DMS79 treated with DMSO at 0.1 percent for 48 hours (cell line): ENCODE measurements at places on chromosomes 4 and X.

DNA sequence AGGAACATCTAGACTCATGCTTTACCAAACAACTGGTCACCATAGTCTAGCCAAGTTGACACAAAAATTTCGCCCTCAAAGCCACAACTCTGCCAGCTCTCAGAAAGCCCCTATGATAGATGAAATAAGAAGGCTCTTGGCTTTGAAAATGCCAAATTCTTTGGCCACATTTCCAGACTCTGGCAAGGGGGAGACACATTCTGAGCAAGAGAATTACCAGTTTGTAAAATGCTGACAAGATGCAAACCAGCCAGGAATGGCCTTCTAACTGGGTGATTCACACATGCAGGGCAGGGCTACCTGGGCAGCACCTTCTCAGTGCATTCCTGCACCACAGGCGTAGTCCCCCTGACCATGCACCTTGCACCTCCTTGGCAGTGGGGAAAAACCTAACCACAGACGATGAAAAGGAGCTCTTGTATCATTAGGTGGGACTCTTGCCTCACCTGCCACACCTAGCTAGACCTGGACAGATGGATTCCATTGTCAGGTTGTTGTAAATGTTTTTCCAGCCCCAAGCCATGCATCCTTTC is 77.4 kb upstream of the CPEB2 start:
- DNase-seq, result no peak

- no peak for DNase-seq
Measured at GRCh38 chrX:4830880-4831557, 1117.6 kb upstream of the PRKX start.

DNA sequence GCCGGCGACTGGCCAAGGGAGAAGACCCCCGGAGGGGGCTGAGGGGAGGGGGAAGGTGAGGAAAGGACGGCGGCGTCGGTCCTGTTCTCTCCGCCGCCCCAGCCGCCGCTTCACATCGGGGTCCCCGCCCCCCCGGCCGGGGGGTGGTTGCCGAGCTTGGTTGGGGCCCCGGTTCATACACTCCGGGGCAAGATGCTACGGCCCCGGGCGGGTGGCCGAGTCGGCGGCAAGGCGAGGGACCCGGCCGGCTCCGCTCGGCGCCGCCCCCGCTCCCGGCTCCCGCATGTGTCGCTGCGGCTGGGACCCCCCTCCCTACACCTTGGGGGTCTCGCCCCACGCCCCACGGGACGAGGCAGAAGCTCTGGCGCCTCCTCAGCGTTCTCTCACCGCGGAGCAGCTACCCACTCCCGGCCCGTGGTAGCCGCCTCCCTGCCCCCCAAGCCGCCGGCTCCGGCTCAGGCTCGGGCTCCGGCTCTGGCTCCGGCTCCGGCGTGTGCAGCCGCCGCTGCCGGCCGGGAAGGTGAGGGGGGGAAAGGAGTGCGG is 461 bp downstream of the FBXW7 start:
- no peak for DNase-seq

DNA sequence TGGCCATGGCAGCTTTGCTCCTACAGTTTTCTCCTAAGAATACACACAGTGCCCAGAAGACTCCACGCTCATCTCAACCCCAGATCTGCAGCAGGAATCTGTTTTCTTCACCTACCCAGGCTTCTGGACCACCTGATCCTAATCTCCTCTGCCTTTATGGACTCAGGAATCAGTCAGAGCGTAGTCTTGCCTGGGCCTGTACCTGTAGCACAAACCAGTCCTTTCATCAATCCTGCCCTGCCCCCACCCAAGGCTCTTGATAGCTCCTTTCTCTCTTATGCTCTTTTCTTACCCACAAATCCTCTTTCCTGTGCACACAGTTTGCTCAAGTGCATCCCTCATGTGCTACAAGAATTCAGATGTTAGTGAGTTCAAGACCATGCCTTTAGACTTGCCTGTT is 89.7 kb downstream of the ZNF718 start:
- DNase-seq, result no peak

DNA sequence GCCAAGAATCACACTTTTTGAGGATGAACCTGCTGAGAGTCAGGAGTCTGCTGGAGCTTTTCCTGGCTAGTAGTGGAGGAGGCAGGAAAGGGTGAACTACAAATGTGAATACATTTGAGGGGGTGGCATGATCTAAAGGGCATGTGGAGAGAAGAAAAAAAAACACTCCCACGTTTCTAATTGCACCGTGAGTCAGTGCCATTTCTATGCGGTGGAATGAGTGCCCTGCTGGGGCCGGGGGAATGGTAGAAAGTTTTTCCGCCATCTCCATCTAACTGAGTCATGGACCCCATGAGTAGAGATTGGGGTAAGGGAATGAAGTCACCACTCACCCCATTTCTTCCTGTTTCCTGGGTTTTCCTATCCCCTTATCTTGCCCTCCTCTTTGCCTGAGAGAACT is 19.8 kb downstream of the BEX3 start:
- no peak for DNase-seq

- DNase-seq, result no peak
Measured at GRCh38 chr4:88720451-88721428, 23.1 kb upstream of the NAP1L5 start.

GRCh38 chr4:77385124-77385969 is 220.3 kb upstream of the CXCL13 start:
- DNase-seq, result peak; percentile 10

- DNase-seq, result no peak
Measured at GRCh38 chrX:9758021-9758638, 7.5 kb downstream of the GPR143 start.

DNA sequence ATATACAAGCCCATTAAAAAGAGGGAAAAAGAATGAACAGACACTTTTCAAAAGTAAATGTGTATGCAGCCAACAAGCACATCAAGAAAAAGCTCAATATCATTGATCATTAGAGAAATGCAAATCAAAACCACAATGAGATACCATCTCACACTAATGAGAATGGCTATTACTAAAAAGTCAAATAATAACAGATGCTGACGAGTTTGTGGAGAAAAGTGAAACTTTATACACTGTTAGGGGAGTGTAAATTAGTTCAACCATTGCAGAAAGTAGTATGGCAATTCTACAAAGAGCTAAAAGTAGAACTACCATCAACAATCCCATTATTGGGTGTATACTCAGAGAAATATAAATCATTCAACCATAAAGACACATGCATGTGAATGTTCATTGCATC is 203.0 kb downstream of the ARAP2 start:
- no peak for DNase-seq

GRCh38 chr4:150308824-150309472 is 230.7 kb downstream of the DCLK2 start:
- no peak for DNase-seq

DNA sequence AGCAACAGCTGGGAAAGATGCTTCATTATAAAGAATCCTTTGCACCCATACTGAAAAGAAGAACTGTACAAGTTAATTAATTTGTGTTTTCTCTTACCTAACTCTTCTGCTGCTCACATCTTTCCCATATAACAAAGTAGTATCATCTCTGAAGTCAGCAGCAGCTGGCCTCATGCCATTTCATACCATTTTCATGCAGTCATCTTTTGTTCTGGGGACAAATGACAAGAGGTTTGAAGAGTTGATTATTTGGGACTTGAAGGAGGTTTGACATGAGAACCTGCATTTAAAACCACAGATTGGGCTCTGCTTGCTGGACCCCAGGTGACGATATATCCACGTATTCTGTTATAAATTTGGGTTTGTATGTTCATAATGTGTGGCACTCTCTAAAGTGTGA is 430.3 kb downstream of the SPRY1 start:
- no peak for DNase-seq

DNA sequence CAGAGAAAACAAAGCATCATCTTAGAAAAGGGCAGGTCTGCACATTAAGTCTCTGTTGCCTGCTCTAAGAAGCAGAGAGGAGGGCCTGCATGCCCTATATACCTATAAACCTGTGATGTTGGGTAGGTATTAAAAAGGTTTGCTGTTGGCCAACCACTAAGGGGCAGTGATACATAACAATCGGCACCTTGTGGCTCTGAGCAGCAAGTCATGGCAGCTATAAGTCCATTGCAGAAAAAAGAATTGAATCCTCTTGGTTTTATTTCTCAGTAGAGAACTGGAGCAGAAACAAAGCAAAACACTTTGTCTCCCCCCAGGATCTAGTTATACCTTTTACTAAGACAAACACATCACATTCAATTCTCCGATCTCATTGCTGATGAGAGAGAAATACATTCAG is 1364.4 kb downstream of the STIM2 start:
- DNase-seq, result no peak

- DNase-seq, result no peak
Measured at GRCh38 chr4:53847965-53848364, 216.4 kb downstream of the CHIC2 start.

DNA sequence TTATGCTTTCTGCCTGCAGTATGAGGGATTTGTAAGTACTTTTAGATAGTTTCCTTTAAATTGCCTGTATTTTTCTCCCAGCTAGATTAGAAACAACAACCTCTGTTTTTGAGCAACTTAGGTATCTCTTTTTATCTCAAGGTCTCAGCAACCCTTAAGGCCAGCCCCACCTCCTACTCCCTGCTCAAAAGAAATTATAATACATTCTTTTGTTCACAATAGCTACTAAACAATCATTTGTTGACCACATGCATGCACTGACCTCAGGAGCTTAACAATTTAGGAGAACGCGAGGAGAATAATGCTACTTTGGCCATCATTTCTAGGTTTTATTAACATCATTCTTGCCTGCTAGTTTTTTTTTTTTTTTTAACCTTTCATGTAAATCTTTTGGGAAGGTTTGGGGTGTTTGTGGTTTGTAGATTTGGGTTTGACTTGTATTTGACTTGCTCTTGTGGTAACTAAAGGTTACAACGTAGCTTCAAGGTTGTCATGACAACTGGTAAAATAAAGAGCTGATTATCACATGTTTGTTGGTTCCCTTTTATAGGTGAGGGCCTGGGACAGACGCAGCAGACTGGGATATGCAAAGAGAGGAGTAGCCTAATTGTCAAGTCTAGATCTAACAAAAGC is 145.4 kb upstream of the PLAC1 start:
- DNase-seq, result no peak

- no peak for DNase-seq
Measured at GRCh38 chr4:15188605-15189539, 186.6 kb downstream of the CPEB2 start.

DNA sequence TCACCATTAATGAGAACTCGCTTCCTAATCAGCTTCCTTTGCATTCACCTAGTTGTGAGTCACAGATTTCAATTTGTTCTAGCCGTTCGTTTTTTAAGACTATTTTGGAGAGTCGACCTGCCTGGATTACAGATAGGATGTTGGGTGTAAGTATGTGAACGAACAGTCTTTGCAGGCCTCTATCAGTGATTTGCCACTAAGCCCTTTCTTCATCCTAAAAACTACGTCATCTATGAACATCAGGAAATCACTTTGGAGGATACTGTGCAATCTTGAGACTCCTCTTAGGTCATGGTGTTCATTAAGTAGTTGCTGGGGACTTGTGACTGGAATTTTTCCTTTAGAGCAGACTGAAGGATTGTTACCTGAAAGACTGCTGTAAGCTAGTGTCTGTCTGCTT is 1.1 kb downstream of the POLA1 start:
- DNase-seq, result no peak

DNA sequence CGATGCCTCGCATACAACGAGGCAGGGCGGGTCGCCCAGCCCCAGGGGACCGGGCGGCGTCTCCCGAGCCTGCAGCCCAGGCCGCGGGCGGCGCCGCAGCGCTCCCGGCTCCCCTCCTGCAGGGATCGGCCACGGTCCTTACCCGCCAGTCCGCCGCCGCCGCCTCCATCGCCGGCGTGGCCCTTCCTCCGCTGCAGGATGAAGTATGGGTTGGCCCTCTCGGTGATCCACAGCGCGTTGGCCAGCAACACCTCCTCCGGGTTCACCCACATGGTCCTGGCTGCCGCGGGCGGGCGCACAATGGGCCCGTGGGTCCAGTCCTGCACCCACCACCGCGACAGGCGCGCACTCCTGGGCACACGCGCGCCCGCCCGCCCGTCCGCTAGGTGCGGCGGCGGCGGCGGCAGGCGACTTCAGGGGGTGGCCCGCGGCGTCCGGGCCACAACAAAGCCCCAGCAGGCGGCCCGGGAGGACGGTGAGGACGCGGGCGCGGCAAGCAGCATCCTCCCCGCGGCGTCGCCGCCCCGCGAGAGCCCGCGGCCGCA is 339 bp downstream of the TBC1D9 start:
- no peak for DNase-seq

DNA sequence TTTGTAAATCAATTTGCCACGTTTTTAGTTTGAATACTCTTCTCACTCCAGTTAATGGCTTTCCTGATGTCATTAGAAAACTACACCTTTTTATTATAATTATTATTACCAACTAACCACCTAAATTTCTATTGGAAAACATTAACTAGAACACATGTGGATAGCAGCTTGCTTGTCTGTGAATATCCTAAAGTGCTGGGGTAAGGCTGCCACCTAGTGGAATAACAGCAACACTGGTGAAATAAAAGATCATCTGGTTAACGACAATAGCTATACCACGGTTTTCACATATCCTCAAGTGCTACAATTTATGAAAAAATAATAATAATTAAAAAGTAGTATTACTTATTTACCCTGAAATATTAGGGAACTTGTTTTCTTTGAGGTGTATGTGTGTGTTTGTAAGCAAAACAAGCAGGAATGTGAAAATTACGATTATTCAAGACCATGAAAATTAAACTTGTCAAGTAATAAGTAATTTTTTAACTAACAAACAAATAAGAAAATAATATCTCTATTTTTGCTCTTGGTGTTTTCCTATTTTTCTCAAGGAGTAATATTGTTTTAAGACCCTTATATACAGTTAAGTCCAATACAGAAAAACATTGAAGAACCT is 130.1 kb upstream of the TECRL start:
- DNase-seq, result peak; percentile 23

- no peak for DNase-seq
Measured at GRCh38 chrX:7409866-7410265, 261.9 kb upstream of the PUDP start.

GRCh38 chr4:162847945-162848549 is 318.6 kb downstream of the NAF1 start:
- DNase-seq, result no peak

DNA sequence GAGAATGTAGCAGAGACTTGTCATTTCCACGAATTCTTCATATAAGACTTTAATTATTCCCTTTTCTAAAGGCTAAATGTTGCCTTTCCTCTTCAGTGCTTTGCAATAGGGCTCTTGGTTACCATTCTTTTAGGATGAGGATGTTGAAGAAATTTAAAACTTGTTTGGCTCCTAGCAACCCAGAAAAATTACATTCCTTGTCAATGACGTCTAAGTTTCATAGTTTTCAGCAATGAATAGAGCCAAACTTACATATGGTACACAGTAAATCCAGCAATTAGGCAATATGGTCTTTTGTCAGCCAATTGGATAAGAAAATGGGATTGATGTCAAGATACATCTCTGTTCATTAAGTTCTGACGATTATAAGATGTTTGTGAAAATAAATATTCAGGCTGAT is 1639.6 kb upstream of the PCDH10 start:
- no peak for DNase-seq

DNA sequence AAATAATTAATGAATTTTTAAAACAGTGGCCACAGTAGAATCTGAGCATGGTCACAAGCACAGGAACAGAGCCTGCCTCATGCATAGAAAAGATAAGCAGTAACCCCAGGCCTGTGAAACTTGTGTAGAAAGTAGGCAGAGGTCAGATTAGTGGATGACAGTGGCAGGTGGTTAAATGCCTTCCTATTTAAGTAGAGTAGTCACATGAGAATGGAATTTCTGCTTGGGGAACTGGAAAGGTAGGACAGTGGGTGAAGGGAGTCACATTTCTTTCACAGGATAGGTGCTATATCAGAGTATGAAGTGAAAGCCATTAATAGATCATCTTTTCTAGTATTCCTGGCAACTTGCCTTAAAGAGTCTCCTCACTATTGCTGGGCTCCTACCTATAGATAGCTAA is 34.9 kb upstream of the ASB12 start:
- no peak for DNase-seq
